Fibroblast of villous mesenchyme (primary cell): ENCODE measurements at places on chromosomes 13 and 19.

DNA sequence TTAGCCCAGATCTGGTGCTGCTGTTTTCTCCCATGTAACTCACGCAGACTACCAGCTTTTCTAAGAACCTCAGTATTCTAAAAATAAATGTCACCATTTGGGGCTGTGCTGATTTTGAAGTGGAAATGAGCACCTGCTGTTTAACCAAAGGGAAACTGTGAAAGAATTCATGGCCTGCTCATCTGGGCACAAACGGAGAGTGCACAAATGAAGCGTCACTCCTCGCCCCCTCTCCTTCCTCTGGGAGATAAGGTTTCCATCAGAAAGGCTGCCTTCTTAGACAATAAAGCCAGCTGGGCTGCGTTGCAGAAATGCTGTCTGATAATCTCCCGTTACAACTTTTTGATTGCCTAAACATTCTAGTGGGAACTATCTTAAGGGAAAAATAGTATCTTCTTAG, 73.7 kb upstream of the SLC15A1 start:
- no peak for DNase-seq

DNA sequence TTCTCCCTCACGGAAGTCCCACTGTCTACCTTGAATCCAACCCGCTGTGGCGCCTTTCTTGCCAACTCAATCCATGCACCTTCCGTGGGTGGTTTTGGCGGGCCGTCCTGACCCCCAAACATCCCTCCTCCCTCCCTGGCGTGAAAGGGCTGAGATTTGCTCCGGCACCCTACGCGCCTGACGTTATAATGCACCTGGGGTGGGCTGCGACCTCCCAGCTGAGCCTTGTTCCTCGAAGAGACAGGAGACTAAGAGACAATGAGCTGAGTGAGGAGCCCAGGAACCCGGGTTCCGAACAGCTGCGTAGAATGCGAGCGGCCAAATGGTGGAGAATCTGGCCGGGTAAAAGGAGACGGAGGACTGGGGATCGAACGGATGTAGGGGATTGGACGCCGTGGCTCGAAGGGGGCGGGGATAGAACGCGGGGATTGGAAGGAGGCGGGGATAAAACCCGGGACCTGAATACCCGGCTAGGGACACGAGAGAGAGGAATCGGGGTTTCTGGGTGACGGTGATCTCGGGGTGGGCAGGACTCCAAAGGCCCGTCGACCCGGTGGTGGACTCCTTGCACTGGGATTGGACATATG, at the start of gene CPT1C:
CPT1C (plus strand) TSS at position 461 of the 587 bp plus-strand sequence. CDS start 1,137 bp downstream, outside the sequence.
- DNase-seq = peak; percentile 74

- DNase-seq = peak; percentile 26
Measured at GRCh38 chr13:73146707-73147106, 87.9 kb downstream of the KLF5 start.

- DNase-seq = no peak
Measured at GRCh38 chr19:1752757-1753728, at the start of gene ONECUT3. Gene ONECUT3, plus strand, starts transcription at chr19:1753506. Its CDS starts 157 bp downstream, at chr19:1753663.

DNA sequence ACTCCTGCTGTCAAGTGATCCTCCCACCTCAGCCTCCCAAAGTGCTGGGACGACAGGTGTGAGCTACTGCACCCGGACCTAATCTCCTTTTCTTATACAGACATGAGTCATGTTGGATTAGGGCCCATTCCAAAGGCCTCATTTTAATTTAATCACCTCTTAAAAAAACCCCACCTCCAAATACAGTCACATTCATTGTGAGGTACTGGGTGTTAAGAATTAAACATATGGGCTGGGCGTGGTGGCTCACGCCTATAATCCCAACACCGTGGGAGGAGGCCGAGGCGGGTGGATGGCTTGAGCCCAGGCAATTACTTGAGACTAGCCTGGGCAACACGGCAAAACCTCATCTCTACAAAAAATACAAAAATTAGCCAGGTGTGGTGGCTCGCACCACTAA, 46.6 kb downstream of the PIN1 start:
- no peak for DNase-seq

- DNase-seq = peak; percentile 83
Measured at GRCh38 chr19:18379803-18380747, 5.9 kb upstream of the GDF15 start.

DNA sequence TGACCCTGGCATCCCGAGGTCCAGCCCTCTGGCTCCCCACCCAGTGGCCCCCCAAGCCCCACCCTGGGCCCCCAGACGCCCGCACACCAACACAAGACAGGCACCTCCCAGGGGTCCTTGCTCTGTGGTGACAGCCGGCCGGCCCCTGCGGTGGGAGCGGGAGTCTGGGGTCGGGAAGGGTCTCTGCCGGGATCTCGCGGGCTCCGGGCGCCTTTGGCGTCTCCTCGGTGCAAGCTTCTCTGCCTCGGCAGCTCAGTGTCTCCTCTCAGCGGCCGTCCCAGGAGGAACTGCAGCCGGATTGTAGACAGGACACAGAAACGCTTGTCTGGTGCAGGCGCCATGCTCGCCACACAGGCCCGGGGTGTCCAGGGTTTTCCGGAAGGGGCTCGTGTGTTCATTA, 43.7 kb downstream of the TMEM255B start:
- DNase-seq = no peak

- no peak for DNase-seq
Measured at GRCh38 chr19:6099599-6099998, 10.7 kb downstream of the RFX2 start.

- DNase-seq = no peak
Measured at GRCh38 chr19:34480491-34480890, 1.1 kb upstream of the WTIP start.

DNA sequence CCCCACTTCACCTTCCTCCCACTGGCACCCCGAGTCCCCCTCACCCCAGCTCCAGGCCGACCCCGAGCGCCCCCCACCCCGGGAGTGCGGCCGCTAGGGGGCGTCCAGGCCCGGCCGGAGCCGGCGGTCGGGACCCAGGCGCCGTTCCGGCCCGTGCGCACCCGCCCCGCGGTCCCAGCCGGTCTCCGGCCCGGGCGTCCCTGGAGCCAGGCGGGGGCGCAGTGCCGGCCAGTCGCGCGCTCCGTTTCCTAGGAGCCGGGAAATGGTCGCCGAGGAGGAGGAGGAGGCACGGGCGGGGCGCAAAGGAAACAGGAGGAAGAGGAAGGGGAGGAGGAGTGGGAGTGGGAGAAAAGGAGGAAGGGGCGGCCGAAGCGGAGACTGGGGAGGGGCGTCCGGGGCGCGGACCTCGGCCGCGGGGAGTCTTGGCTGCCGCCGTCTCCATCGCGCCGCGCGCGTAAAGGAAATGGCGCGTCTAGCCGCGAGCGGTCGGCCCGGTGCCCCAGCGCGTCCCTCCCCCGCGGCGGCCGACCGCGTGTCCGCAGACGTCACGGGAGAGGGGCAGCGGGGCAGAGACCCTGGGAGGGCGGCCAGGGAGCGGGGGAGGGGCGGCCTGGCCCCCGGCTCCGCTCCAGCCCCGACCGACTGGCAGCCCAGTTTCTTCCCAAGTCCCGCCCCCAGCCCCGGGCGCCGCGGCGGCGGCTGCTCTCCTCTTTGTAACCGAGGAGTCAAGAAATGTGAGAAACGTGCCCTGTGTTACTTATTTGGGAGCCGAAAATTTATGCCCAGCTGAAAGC, 1.1 kb upstream of the KCTD15 start:
- DNase-seq = peak; percentile 89

DNA sequence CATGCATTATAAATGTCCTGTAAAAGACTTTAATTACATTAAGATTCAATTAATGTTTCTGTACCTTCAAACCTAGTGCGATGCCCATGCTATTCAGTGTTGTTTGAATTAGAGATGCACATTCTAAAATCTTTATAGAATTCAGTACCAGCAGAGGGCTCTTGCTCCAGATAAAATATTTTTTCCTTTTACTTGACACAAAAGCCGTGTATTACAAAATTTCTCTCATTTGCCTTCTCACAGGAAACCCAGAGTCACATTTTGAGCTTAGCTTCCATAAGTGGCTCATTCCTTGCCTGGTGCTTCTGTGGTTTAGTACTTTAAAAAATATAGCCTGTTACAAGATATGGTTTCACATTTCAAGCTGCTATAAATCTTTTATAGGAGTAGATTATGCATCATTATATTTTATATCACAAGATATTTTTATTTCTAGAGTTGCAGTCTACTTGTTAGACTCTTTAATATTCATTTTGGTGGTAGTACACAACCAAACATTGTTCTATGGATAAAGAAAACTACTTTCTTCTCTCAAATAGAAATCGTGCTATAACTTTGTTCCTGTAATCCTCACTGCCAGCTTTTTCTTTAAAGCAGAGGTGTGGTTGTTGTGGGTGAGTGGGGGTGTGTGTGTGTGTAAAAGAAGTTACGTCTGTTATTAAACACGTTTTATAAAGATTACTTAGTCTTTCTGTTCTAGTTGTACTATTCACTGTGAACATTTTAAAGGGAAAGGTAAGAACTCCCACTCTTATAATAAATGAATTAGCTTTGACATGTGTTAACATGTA, 101.4 kb downstream of the RNF17 start:
- peak; percentile 21 for DNase-seq

DNA sequence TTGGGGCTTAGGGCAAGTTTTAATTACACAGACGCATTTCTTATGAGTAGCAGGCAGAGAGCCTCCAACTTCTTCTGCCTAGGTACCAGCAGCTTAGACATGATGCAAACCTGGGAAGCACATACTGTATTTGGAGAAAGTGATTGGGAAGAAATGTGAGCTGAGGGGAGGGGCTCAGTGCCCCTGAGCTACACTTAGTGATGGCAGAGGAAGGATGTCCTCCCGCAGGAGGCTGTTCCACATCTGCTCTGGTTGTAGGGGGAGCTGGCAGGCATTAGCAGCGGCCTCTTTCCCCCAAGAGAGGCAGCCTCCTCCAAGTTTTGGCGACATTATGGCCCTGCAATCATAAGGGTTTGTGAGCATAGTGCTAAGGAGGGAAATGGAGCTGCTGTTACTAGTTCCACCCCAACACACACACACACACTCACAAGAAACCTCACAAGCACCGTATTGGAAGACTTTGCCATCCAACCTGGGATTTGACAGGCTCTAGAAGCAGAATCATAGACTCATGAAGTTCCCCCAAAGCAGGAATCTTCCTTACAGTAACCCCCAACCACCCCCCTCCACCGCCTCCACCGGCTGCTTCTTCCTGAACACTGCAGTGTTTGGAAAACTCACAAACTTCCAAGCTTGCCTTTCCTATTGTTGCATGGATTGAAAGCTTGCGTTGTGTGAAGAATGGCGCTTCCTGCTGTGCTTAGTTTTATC, 3.3 kb downstream of the ALOX5AP start:
- no peak for DNase-seq

DNA sequence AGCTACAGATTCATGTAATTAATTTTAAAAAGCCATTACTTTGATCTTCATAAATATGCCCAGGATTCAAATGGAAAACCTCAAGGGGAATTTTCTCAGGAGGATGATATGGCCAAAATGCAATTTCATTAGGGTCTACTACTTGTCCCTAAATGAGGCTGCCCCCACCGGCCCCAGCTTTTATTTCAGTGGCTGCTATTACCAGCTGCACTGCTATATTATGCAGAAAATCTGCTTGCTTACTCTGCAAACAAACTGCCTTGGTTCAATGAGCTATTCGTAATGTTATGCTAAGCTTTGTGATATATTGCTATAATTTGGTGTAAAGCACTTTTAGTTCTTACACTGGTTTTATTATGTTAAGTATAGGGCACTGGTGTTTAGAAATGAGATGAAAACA, 137.3 kb upstream of the TMTC4 start:
- DNase-seq = no peak

GRCh38 chr13:47990427-47990826, 10.6 kb downstream of the SUCLA2 start:
- DNase-seq = no peak

DNA sequence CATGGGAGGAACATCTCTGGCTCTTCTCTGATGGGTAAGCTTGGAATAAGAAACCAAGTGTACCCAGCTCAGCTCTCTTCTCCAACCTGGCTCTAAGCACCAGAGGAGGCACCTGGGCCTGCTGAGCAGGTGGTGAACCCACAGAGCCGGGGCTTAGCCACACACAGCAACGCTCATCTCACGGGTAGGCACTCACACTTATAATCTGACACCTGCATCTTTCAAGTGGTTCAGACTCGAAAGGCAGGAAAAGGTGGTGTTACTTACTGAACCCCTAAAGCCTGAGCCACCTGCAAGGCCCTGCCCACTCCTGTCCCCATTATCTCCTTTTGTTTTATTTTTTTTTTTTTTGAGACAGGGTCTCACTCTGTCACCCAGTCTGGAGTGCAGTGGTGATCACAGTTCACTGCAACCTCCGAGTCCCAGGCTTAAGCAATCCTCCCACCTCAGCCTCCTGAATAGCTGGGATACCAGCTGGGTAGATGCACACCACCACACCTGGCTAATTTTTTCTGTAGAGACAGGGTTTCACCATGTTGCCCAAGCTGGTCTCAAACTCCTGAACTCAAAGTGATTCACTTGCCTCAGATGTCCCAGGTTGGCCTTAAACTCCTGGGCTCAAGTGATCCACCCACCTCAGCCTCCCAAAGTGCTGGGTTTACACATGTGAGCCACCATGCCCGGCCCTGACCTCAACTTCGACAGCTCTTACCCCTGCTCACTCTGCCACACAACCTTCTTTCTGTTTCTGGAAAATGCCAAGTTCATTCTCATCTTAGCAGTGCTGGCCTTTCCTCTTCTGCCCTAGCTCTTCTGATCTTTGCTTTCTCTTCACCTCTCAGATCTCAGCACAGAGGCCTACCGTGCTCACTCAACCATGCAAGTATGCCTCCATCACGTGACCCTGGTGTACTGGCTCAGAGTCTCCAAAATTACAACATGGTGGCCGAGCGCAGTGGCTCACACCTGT, 9.7 kb downstream of the FBXL12 start:
- no peak for DNase-seq

DNA sequence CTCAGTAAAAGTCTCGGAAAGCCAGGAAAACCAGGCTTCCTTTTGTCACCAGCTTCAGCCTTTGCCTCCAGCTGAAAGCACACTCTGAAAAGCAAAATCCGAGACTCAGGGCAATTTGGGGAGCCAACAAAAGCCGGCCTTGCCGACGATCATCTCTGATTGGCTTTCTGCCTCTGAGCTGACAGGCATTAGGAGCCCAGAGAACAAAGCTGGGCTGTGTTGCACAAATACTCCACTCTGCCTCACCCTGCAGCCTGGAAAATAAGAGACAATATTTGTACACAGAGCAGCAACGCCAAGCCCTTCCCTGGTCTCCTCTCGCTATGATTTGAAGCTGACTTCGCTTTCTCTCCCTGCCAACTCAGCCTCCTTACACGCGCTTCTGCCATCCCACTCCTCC, 46.9 kb downstream of the CACNA1A start:
- no peak for DNase-seq

GRCh38 chr19:4896372-4896771, 6.3 kb downstream of the ARRDC5 start:
- peak; percentile 48 for DNase-seq
